ENCODE measurements at places on chromosomes 2 and 18. TPM values are rescaled to one million over a fixed set of nuclear protein-coding genes. Genes with fewer than 3 reads are reported as not detected.

The GAREM1 gene
- total RNA-seq: 8.6 TPM

The DSG1 gene
- 1.3 TPM for total RNA-seq

GRCh38 chr2:239008004-239008403 lies 160.1 kb downstream of the TWIST2 start:
- DNase-seq: no peak

The ZC3H6 gene
- total RNA-seq: 23.5 TPM

GRCh38 chr2:85596486-85597143 lies 1.1 kb downstream of the RNF181 start:
- DNase-seq: no peak

The SDC1 gene
- 0.41 TPM for total RNA-seq

The ST6GAL2 gene
- total RNA-seq: 0.41 TPM

The FNDC4 gene
- total RNA-seq: 1.7 TPM

The SRD5A2 gene
- total RNA-seq: not detected

GRCh38 chr18:46660957-46661749 lies 4.1 kb upstream of the LOXHD1 start:
- DNase-seq: no peak

DNA sequence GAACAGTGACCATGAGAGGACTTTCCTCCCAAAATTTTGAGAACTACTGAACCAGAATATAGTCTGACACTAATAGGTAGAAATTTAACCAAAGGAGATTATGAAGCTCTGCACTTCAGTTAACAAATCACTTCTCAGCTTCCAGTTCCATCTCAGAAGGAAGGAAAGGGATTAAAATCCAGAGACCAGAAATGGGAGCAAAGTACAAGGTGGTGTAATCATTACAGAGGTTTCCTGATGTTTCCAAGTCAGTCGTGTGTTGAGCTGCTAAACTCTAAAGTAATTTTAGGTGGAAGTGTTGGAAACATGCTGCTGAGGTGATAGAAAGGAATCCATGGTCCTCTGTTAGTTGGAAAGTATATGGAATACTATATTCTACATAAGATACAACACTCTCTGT lies 10.8 kb downstream of the TYMS start:
- no peak for DNase-seq

The EFR3B gene
- total RNA-seq: 8.7 TPM

All from left ventricle myocardium inferior (tissue), 1 donor.